ENCODE measurements at places on chromosomes 5 and 9. TPM values are rescaled to one million over a fixed set of nuclear protein-coding genes. Genes with fewer than 3 reads are reported as not detected.
A peak's percentile ranks its signal among the peaks of the same experiment; 100 is the strongest.

- H3K27me3 ChIP-seq: no peaks in the 10 kb centered on the region
- H3K27ac ChIP-seq: no peak overlapping the region
- H3K4me3 ChIP-seq: no peak overlapping the region
- DNase-seq: no peak
- H3K36me3 ChIP-seq: no peaks in the 10 kb centered on the region
- H3K4me1 ChIP-seq: no peaks in the 10 kb centered on the region
These were observed 69.3 kb downstream of the HSPA4 start for GRCh38 chr5:133121080-133121479.

GRCh38 chr5:123438902-123439301 lies 15.7 kb upstream of the CEP120 start:
- no peak overlapping the region for H3K4me3 ChIP-seq
- H3K36me3 ChIP-seq: no peaks in the 10 kb centered on the region
- no peak for DNase-seq
- peak overlapping the region; percentile 56 for H3K27ac ChIP-seq

DNA sequence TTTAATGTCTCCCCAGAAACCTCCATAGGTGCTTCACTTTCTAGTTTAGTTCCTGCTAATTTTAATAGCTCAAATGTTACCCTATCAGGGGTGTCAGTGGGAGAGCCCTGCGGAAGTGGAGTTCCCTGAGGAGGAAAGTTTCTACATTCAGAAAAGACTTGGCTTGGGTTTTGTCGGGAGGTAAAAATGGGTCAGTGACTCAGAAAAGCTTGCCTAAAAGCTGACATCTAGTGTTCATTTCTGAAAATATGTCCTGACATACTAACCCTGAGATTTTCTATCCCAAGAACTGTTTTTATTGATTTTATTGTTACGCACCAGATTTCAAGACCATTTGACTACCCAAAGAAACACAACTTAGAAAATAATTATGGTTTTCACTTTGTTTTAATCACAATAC lies 40.9 kb upstream of the GLDC start:
- H3K27ac ChIP-seq: no peak overlapping the region
- H3K36me3 ChIP-seq: no peaks in the 10 kb centered on the region
- no peaks in the 10 kb centered on the region for H3K27me3 ChIP-seq
- peaks cover 7% of the 10 kb centered on the region for H3K4me1 ChIP-seq
- H3K4me3 ChIP-seq: no peak overlapping the region

DNA sequence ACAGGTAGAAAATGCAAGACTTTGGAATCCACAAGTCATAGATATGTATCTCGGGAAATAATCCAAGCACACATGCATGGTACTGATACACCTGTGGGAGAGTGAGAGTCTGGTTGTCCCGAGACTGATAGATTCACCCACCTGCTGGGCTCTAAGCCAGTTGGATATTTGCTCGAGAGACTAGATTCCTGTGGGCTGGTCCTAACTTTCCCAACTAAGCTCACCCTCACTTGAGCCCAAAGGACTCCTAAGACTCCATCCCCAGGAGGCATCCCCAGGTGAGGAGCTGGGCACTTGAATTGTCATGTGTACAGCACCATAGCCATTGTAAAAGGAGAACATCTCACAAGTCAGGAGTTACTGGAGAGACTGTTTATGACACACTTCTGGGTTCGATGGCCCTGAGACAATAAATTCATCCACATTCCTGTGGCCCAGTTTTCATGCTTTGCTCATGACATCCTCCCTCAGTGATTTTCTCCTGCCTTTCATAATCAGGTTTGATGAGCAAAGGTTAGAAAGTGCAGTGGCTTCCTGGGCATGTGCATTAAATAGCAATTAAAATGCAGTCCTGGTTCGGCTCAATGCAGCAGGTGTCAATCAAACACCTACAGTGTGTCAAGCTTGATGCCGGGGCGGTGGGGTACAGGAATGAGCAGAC lies 18.1 kb downstream of the SLC1A1 start:
- no peaks in the 10 kb centered on the region for H3K36me3 ChIP-seq
- H3K27me3 ChIP-seq: no peaks in the 10 kb centered on the region
- H3K4me3 ChIP-seq: no peak overlapping the region
- no peaks in the 10 kb centered on the region for H3K4me1 ChIP-seq
- H3K27ac ChIP-seq: no peak overlapping the region

- DNase-seq: no peak
- no peaks in the 10 kb centered on the region for H3K4me1 ChIP-seq
- no peaks in the 10 kb centered on the region for H3K27me3 ChIP-seq
- no peak overlapping the region for H3K4me3 ChIP-seq
- no peaks in the 10 kb centered on the region for H3K36me3 ChIP-seq
These were observed 9.3 kb upstream of the GOLGA1 start for GRCh38 chr9:124950050-124950718.

- H3K36me3 ChIP-seq: no peaks in the 10 kb centered on the region
- no peak overlapping the region for H3K4me3 ChIP-seq
- no peaks in the 10 kb centered on the region for H3K27me3 ChIP-seq
- H3K27ac ChIP-seq: peak overlapping the region; percentile 30
- no peak for DNase-seq
These were observed 11.9 kb downstream of the EHMT1 start for GRCh38 chr9:137630679-137631078.

DNA sequence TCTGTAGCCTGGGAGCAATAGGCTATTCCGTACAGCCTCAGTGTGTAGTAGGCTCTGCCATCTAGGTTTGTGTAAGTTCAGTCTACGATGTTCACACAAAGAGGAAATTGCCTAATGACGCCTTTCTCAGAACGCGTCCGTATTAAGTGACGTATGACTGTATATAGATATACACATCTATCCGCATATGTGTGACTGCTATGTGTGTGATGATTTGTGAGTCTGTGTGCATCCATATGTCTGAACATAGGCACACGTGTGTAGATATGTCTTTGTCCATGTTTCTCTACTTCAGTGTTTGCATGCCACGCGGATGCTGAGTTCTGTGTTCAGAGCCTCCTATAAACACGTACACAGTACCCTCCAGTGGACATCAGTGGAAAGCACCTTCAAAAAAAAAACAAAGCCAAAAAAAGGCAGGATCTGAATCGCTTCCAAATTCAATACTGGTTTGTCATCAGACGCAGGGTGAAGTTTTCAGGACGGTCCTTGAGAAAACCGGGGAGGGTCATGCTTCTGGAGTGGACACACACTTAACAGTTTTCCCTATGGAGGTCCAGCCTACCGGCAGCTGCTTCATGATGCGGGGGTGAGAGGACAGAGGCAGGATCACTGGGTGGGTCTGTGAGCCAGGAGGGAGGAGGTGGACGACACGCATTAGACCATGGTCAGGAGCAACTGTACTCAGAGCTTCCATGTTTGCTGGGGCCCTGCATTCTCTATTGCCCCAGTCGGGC lies 29.5 kb upstream of the ALDH1B1 start:
- H3K27ac ChIP-seq: no peak overlapping the region
- no peaks in the 10 kb centered on the region for H3K27me3 ChIP-seq
- no peak for DNase-seq
- no peak overlapping the region for H3K4me3 ChIP-seq

DNA sequence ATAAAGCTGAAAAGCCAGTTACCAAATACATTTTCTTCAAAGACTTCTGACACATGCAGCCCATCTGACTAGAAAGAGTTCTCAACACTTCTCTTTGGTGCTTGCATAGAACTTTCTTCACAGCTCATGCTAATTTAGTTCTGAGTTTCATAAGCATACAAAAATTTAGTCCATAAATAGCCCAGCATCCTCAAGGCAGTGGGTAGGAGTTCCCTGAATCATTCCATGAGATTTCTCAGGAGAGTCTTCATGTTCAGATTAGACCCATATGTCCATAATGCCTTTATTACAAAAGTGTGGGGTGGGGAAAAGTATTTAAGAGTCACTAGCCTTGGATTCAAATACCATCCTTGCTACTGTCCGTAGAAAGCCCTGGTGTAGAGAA lies 290.2 kb upstream of the RGMB start:
- no peaks in the 10 kb centered on the region for H3K4me1 ChIP-seq
- DNase-seq: no peak

SLC45A2 gene
- total RNA-seq: not detected

GFM2 gene
- total RNA-seq: 16.8 TPM

GHR gene
- 6.6 TPM for total RNA-seq

PFN3 gene
- not detected for total RNA-seq

PTGS1 gene
- total RNA-seq: 16.4 TPM

CCDC187 gene
- 0.09 TPM for total RNA-seq

Measured in upper lobe of right lung (tissue), 1 donor.